ENCODE measurements at places on chromosomes 16 and 17.

DNA sequence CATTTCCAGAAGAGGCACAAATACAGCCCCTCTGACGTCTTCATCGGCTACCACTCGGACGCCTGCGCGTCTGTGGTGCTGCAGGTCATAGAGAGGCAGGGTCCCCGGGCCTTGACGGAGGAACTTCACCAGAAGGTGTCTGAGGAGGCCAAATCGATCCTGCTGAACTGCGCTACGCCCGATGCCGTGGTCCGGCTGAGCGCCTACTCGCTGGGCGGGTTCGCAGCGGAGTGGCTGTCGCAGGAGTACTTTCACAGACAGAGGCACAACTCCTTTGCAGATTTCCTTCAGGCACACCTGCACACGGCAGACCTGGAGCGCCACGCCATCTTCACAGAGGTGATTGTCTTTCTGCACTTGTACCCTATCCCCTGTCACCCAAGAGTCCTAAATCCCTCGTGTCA lies 67.0 kb upstream of the ENDOV start:
- no peak for DNase-seq

GRCh38 chr16:3541527-3542155 lies 35.6 kb downstream of the NLRC3 start:
- DNase-seq: no peak

- no peak for DNase-seq
Observed at GRCh38 chr16:86022381-86022960, 123.5 kb downstream of the IRF8 start.

DNA sequence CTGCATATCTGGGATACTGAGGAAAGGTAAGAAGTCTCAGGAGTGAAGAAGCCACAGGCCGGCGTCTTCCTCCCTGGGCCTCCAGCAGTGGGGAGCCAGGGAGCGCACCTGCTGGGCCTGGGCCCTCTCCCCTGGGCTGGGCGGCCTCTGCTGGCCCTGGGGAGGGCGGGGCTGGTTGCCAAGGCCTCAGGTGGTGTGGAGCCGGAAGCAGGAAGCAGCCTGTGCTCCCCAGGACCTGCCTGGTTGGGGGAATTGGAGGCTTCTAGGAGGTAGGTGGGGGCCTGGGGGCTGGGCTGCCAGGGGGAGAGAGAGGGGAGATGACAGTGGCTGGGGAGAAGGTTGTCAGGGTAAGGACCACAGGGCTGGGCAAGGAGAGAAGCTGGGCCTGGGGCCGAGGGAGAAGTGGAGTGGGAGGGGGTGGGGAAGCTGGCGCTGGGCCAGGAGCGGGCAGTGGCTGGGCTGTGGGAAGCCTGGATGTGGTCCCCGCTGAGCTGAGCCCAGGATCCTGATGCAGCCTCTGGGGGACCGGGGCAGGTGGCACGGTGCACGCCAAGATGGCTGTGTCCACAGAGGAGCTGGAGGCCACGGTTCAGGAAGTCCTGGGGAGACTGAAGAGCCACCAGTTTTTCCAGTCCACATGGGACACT lies at the start of gene SMIM22:
TSS of gene SMIM22 (plus strand) at position 189 of the 647 bp plus-strand sequence. CDS start at position 555, 366 bp downstream.
- peak; percentile 85 for DNase-seq

- DNase-seq: peak; percentile 56
Observed at GRCh38 chr17:74601944-74602572, 10.0 kb upstream of the CD300LD start.

DNA sequence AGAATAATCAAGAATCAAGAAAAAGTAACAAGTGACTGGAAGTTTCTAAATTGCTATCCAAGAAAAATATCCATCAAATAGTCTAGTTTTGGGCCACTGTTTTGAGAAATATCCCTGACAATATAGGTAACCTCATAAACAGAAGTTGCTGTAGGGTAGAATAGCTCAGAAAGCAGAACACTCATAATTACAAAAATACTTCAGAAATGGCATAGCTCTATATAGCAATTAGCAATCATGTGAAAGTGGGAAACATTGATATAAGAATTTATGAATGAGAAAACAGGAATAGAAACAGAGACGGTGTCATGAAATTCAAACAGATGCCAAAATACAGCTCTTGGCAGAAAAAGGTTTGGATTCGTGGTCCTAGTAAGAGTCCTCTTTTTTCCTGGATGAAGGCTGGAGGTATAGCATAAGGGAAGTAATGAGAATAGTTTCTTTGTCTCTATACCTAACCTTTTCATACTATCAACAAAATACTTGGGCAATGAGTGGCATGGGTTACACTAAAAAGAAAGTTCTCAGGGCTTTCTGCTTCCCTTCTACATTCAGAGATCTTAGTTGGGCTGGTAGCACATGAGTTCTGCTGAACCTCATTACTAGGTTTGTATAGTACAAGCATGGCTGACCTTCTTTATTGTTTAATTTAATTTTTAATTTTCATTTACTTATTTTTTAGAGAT lies 33.5 kb downstream of the SPAG9 start:
- DNase-seq: no peak

- DNase-seq: no peak
Observed at GRCh38 chr16:65172356-65172755, 50.5 kb upstream of the CDH11 start.

- no peak for DNase-seq
Observed at GRCh38 chr16:700684-701584, 4.7 kb downstream of the FBXL16 start.

- DNase-seq: no peak
Observed at GRCh38 chr17:2704890-2705248, 6.7 kb downstream of the CLUH start.

- DNase-seq: no peak
Observed at GRCh38 chr17:5919089-5919488, 151.1 kb upstream of the WSCD1 start.

- DNase-seq: peak; percentile 29
Observed at GRCh38 chr17:81294512-81295030, 536 bp downstream of the SLC38A10 start.

GRCh38 chr16:1527836-1528811 lies 5.3 kb upstream of the TMEM204 start:
- DNase-seq: peak; percentile 60

DNA sequence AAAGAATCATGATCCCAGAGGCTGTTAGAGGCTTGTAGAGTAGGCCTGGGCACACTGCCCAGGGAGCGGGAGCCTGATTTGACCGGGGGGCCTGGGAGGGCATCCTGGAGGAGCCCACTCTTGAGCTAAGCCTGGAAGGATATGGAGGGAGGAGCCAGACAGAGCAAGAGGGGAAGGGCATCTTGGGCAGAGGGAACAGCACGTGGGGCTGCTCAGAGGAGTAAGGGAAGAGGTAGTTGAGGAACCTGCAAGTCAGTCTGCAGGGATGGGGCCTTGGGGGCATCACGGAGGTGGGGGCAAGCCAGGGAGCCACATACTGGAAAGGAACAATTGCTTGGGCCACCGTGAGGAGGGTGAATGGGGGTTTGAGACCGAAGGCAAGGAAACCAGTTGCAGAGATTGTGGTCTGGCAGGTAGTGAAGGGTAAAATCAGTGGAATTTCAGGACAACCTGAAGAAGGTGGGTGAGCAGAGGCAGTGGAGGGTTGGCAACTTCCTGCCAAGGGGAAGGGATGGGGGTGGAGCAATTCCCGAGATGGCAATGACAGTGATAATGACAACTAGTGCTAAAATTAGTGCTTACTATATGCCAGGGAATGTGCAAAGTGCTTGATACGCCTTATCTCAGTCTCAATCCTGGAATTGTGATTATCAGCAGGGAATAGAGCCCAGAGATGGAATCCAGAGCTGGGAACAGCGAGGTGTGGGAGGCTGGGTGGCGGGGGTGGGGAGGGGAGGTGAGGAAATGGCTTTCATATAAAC lies 9.7 kb upstream of the RAI1 start:
- no peak for DNase-seq

DNA sequence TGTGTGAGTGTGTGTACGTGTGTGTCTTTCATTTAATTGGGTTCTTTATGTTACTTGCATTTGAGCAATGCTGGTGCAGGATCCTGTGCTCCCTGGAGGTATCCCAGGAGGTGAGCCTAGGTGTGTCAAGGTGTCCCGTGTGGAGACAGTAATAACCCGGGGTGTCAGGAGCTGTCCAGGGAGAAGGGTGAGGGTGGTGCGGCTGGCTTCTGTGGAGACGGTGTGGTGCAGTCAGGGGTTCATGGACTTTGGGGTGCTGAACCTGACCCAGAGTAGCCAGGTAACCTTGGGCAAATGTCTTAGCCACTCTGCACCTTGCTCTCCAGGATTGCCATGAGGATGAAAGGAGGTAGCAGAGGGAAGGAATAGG lies 7.4 kb upstream of the ELAC2 start:
- no peak for DNase-seq
